Jurkat, Clone E6-1 (cell line): ENCODE measurements at places on chromosomes 3 and 15.

DNA sequence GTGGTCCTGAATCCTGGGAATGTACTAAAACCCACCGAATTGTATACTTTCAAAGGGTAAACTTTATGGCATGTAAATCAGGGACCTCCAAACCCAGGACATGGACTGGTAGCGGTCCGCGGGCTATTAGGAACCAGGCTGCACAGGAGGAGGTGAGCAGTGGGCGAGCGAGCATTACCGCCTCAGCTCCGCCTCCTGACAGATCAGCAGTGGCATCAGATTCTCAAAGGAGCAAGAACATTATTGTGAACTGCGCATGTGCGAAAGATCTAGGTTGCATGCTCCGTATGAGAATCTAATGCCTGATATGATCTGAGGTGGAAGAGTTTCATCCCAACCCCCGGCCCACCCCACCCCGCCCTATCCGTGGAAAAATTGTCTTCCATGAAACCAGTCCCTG is 22.2 kb downstream of the HEG1 start:
- DNase-seq: no peak

DNA sequence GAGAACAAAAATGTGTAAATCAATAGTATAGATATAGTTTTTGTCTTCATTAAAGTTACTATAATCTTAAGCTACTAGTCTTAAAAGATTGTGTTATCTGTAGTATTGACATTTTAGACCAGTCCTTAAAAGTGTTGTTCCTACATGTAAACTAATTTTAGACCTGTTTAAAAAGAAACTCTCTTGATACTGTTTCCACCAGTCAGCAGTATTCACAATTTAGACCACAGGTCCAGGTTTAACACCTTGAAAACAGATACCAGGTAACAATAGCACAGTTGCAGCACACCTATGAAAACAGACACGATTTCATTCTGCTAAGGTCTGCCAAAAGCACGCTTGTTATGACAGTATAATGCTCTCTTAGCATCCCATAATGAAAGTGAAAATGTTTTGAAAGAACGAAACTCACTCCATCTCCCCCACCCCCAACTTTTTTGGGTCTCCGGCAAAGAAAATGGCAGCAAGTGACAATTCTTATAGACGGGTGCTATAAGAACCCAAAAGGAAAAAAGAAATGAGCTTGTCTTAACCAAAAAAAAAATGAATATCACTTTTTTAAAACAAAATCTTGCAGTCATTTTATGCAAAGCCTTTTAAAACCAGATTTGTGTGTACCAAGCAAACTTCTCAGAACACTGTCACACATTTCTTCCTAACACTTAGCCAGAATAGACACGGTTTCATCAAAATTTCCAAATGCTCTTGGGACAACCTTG is 1.6 kb downstream of the EIF4E3 start:
- DNase-seq: no peak

DNA sequence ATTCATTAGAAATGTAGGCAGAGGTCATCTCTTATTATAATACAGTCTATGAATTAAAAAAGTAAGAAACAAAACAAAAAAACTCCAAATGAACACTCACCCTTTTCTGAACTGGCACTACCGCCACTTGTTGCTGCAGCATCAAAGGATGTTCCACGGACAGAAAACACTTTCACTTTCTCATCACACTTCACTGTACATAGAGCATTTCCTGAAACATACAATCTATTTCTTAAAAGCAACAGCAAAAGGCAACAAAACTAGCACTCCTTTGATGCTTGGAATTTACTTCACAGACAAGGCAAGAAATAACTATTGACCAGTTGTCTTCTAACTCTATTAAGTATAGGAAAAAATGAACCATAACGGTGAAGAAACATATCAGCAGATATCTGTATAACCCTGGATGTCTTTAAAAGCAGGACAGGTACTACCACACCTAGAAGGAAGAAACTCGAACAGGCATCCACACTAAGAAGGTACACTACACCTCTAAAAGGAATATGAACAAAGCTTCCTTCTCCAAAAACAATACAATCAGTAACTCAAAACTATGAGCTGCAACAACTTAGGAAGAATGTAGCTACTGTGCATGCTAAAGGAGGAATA is 24.9 kb downstream of the ETFA start:
- DNase-seq: peak; percentile 67

- no peak for DNase-seq
Observed at GRCh38 chr3:195579281-195579680, 4.5 kb downstream of the APOD start.

DNA sequence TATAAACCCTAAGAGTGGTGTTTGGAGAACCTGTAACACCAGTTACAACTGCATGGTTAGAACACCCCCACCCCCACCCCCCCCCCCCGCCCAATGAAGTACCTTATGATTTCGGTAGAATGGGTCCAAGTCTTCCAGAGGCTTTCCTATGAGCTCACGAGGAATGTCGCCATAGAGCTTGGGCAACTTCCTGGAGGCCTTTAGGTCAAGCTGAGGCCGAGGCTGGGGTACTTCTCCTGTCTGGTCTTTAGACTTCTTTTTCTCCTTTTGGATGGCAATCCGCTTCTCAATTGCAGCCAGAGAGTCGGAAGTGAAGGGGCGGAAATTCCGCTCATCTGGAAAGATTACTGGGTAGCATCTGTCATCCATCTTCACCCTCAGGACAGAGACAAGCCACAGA is 101.8 kb downstream of the SCN11A start:
- no peak for DNase-seq

GRCh38 chr3:193605876-193606275 is 12.9 kb downstream of the OPA1 start:
- peak; percentile 56 for DNase-seq

GRCh38 chr15:73244333-73244732 is 124.4 kb downstream of the HCN4 start:
- peak; percentile 15 for DNase-seq

DNA sequence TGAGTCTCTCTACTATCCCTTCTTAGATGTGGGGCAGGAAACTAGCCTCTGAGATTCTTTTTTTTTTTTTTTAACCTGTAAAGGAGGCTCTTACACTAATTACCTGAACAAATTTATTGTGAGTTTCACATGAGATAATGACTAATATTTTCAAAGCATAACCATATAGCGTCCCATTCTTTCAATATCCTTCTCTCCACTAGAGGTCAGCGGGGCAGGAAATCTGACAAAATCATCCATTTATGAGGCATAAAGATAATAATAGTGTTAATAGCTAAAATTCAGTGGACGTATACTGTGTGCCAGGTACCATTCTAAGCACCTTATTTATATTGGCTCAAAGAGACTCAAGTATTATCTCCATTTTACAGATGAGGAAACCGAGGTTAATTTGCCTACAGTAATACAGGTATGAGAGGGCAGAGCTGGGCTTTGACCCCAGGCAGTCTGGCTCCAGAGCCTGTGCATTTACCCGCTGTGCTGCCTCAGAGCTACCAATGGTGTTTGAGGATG is 16.3 kb upstream of the SMAD6 start:
- no peak for DNase-seq

GRCh38 chr15:45304711-45305110 is 52.7 kb downstream of the SLC28A2 start:
- no peak for DNase-seq

GRCh38 chr15:75827691-75828090 is 15.6 kb upstream of the UBE2Q2 start:
- DNase-seq: no peak

DNA sequence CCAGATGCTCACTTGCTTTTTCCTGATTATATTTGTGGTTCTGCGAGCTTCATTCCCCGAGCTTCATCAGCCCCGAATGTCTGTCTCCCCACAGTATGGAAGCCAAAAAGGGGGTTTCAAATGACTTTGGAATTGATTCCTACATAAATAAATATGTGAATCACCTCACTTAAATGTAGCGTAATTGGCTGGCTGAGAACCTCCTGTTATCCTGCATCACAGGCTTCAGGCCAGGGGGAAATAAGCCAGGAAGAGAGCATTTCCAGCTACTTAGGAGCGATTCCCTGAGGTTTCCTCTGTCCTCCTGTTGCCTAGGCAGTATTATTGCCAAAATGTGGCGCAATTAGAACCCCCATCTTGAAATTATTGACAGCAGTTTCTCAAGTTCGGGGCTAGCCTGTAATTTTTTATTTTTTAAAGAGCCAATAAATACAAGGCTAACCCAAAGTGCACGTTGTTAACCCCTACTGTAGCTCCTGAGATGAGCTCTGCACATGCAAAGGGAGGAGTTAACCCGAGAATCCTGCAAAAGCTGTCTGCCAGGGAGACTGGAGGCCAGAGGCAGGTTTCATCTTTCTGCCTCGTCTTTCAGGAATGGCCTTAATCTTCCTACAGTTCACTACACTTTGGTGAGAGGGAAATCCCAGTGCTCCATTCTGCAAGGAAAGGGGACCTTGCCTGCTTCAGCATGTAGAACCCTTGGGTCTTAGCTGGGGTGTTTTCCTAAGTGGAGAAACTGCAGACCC is 148.2 kb downstream of the ADAMTS9 start:
- DNase-seq: no peak

DNA sequence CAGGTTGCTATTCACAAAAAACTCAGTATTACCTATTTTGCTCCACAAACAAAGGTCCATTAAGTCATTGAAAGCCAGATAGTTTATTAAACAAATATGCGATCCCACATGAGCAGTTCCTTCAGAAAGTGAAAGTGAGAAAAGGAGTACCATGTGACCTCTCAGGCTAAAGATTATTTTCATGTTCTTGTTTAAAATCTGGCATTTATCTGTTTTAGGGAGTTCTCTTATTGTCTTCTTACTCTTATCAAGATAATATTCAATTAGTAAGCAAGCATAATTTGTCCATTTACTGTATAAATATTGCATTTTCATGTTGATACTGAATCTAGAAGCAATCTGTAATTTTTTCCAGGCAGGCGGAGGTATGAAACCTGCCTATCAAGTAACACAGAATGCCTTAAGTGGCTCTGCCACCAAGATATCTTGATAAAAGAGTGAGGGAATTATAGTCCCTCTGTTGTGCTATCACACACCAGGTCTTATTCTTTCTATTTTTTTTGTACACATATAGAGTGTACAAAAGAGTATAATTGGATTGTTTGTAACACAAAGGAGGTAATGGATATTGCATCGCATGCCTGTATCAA is 20.1 kb upstream of the PLSCR5 start:
- DNase-seq: no peak

DNA sequence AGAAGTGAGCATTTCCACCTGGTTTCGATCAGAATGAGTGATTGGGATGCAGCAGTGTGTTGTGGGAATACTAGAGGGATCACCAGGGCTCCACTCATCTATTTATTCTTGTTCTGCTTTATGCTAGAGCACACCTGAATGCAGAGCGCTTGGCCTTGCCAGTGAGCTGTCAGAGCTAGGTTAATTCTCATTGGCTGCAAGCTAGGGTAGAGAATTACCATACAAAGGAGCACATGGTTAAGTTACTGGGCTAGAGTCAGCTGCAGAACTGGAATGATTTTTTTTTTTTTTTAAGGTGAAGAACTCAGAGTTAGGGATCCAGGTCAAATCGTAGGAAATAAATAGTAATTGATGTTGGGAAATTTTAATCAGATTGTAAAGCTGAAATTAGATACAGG is 8.8 kb downstream of the EIF2AK4 start:
- no peak for DNase-seq

DNA sequence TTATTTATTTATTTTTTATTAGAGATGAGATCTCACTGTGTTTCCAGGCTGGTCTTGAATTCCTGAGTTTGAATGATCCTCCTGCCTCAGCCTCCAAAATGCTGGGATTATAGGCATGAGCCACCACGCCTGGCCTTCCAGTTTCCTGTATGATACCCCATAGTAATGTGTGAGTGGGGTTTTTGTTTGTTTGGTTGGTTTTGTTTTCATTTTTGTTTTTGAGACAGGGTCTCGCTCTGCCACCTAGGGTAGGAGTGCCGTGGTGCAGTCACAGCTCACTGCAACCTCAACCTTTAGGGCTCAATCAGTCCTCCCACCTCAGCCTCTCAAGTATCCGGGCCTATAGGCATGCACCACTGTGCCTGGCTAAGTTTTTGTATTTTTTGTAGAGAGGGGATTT is 30.9 kb downstream of the GOLM2 start:
- DNase-seq: no peak

GRCh38 chr3:23826382-23827064 is 20.8 kb downstream of the UBE2E1 start:
- DNase-seq: no peak

DNA sequence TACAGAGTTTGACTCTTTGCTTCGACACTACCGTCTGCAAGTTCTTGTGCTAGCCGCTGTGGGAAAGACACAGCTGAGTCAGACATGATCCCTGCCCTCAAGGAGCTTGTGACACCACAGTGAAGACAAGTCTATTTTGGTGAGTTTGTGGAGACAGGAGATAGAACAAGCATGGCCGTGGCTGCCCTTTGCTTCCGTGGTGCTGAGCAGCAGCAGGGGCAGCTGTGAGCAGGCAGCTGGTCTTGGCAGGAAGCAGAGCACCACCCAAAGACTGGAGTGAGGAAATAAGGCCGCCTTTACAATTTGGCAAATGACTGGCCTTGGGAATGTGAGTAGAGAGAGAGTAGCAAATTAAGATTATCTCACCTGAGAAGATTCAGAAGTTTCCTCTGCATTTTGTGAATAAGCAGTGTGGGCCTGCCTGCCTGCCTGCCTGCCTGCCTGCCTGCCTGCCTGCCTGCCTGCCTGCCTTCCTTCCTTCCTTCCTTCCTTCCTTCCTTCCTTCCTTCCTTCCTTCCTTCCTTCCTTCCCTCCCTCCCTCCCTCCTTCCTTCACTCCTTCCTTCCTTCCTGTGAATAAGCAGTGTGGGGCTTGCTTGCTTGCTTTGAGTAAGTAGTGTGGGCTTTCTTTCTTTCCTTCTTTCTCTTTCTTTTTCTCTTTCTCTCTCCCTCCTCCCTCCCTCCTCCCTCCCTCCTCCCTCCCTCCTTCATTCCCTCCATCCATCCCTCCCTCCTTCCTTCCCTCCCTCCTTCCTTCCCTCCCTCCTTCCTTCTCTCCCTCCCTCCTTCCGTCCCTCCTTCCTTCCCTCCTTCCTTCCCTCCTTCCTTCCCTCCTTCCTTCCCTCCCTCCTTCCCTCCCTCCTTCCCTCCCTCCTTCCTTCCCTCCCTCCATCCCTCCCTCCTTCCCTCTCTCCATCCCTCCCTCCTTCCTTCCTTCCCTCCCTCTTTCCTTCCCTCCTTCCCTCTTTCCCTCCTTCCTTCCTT is 1.6 kb upstream of the GCNT3 start:
- DNase-seq: no peak

DNA sequence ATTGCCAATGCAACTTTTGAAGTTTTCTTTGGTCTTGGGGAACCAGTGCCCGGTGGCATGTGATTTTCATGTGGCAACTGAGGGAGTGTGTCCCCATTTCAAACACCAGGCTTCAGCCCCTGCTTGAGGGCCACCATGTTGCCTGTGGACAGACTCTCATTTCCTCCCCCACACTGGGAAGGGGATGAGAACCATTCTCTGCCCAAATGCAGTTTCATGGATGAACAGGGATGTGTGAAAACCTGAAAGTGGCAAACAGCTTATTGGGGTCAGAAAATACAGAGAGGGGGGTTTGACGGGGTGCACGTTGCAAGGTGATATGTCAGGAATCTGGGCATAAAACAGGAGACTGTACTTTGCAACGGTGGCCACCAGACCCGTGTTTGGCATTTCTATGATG is 6.3 kb downstream of the FAM107A start:
- DNase-seq: no peak

DNA sequence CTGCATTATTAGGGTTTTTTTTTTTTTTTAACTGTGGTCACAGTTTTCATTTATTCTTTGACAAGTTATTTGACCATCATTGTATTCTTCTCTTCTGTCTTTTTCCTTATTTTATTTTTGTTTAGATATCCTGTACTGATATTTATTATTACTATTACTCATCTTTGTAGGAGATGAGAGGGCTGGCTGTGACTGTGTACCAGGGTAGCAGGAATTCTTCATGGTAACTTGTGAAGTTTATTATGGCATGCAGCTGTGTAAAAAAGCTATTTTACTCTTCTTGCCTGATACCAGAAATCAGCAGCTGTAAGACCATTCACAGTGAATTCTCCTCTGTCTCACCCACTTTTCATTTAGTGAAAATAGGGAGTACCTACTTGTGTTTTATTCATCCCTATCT is 44.5 kb downstream of the ATP6V1A start:
- no peak for DNase-seq
